Right renal cortex interstitium (tissue), 3 donors: ENCODE measurements at places on chromosomes 5 and 9. TPM values are rescaled to one million over a fixed set of nuclear protein-coding genes. Genes with fewer than 3 reads are reported as not detected.

Gene FOXD4L3
- polyA plus RNA-seq: not detected

Gene ISL1
- polyA plus RNA-seq: not detected

Gene PPIP5K2
- polyA plus RNA-seq: 77.3 TPM

Gene EQTN
- not detected for polyA plus RNA-seq

GRCh38 chr9:123739387-123739786 is 190.5 kb downstream of the DENND1A start:
- no peak for DNase-seq

GRCh38 chr9:120514405-120514804 is 65.6 kb downstream of the CDK5RAP2 start:
- DNase-seq: no peak

DNA sequence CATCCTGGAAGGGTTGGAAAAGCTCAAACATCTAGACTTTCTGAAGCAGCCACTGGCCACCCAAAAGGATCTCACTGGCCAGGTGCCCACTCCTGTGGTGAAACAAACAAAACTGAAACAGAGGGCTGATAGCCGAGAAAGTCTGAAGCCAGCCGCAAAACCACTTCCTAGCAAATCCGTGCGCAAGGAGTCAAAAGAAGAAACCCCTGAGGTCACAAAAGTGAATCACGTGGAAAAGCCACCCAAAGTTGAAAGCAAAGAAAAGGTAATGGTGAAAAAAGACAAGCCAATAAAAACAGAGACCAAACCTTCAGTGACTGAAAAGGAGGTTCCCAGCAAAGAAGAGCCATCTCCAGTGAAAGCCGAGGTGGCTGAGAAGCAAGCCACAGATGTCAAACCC is 87.6 kb downstream of the MAP1B start:
- no peak for DNase-seq

GRCh38 chr9:110978516-110978915 is 59.8 kb downstream of the LPAR1 start:
- DNase-seq: no peak

DNA sequence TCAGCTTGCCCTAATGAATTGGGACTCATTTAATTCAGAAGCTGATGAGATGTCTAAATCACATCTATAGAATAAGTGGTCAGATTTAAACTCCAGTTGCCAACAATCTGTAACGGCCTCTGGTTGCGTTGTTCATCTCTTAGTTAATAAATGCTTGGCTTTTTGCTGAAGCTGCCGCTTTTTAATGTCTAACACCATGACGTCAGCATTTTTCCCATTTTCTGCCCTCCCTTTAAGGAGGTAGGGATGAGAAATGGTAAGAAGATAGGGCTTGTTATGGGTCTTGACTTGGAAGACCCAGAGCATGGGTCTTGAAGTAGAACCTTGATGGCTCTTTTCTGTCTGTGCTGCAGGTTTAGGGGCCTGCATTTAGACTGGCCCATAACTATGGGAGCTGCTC is 33.3 kb downstream of the PALM2AKAP2 start:
- DNase-seq: no peak

GRCh38 chr9:133887540-133888047 is 104.5 kb downstream of the VAV2 start:
- no peak for DNase-seq

DNA sequence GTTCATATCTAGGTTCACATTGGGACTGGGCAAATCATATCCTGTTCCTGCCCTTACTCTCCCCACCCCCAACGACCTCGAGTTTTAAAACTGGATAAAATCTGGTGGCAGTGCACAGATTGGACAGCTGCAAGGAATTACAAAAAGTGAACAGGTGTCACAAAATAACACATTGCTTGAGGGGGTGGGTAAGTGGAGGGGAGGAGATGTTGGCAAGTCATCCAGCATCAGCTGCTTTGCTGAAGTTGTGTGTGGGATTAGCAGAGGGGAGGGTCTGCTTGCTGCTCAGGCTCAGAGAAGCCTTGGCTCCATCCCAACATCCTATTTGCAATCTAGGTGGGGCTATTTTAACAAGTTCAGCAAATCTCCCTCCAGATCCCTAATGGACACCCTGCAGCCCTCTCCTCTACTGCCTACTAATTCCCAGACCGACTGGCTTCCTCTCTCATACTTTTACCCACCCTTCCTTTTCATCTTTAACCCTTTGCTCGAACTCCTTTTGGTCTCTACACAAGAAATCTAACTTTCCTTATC is 39.8 kb upstream of the SLC24A2 start:
- DNase-seq: no peak

DNA sequence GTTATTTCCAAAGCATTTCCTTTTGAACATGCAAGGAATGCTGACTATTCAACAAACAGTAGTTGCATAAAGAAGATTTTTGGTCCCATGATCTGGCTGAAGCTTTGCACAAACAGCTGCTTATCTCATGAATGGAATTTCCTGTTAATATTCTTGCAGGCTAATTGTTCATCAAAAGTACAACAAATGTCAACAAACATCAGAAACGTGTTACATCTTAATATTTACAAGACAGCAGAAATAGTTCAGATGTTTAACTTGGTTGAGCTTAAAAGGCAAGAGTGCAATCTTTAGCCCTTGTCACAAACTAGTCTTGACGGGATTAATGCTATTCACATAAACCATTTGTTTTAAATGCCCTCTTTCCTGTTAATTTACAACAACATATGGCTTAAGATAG is 47.9 kb upstream of the BASP1 start:
- DNase-seq: no peak

GRCh38 chr5:911601-912000 is 18.9 kb downstream of the TRIP13 start:
- no peak for DNase-seq

- DNase-seq: no peak
Measured at GRCh38 chr5:175243441-175243840, 200.5 kb downstream of the DRD1 start.

DNA sequence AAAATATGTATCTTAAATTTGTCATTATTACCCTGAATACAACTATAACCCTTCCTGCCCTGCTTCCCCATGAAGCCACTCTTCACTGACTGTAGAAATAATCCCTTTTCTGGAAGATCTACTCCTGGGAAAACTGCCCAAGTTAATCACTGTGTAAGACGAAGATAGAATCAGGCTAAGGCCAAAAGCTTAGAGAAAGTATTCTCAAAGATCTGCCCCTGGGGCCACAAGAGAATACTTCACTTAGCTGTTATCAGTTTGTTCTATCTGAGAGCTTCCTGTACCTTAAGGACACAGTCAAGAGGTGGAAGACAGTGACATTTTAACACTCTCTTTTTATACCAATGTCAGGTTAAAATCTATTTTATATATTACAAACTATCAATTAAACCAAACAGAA is 33.8 kb downstream of the RNF145 start:
- DNase-seq: no peak

DNA sequence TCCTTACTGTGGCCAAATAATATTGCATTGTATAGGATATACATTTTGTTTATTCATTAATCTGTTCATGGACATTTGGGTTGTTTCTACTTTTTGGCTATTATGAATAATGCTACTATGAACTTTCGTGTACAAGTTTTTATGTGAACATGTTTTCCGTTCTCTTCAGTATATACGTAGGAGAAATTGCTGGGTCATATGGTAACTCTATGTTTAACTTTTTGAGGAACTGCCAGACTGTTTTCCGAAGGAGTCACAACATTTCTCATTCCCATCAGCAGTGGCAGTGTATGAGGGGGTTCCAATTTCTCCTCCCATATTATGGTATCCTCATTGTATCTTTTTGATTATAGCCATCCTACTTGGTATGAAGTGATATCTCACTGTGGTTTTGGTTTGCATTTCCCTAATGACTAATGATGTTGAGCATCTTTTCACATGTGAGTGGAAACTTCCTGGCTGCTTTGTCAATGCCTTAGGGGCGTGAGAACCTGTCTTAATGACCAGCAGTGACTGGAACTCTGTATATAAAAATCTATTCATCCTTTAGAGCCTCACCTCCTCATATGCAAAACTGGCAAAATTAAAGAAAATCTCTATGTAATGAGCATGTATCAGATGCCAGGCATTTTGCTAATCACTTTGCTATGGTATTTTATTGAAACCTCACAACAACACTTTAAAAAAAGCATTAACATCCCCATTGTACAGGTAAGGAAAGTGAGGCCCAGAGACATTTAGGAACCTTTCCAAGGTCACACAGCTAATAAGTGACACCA is 47.8 kb upstream of the TGFBR1 start:
- no peak for DNase-seq
